ENCODE measurements at places on chromosomes 6 and 20.

GRCh38 chr20:50580842-50581544, 70.8 kb downstream of the PTPN1 start:
- H3K27ac ChIP-seq = no peak overlapping the region
- DNase-seq = no peak
- H3K27me3 ChIP-seq = no peaks in the 10 kb centered on the region
- peaks cover 15% of the 10 kb centered on the region for H3K4me1 ChIP-seq
- no peak overlapping the region for H3K4me3 ChIP-seq

GRCh38 chr6:45808917-45809316, 206.7 kb downstream of the CLIC5 start:
- no peak for DNase-seq
- no peak overlapping the region for H3K27ac ChIP-seq

DNA sequence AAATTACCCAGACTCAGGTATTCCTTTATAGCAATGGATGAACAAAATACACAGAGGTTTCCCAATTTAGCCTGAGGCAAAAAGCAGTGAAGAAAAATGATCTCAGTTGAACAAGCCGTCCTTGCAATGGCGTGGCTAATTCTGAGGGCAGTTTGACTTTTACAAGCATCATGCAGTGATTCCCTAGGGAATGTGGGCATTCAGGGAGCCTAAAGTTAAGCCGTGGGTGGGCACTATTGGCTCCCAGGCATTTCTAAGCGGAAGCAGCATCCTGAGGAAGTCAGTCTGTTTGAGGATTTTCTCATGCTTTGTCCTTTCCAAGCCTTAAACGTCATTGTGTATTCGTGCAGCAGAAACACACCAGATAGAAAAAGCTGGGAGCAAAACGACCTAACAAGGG, 133.9 kb downstream of the MYLK4 start:
- DNase-seq = no peak
- H3K4me3 ChIP-seq = no peak overlapping the region
- H3K36me3 ChIP-seq = no peaks in the 10 kb centered on the region
- H3K27me3 ChIP-seq = peaks cover 20% of the 10 kb centered on the region
- H3K4me1 ChIP-seq = no peaks in the 10 kb centered on the region

DNA sequence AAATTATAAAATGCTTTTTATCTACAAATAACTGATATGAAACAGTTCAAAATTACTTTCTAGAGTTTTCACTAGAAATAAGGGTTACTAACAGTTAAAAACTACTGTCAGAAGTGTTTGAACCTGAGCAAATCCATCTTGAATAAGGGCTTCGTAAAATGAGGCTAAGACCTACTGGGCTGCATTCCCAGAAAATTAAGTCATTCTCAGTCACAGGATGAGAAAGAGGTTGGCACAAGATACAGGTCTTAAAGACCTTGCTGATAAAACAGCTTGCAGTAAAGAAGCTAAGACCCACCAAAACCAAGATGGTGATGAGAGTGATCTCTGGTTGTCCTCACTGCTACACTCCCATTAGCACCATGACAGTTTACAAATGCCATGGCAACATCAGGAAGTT, 93.7 kb downstream of the PLG start:
- H3K4me1 ChIP-seq = no peaks in the 10 kb centered on the region
- H3K27ac ChIP-seq = no peak overlapping the region
- no peak for DNase-seq
- no peaks in the 10 kb centered on the region for H3K36me3 ChIP-seq
- H3K27me3 ChIP-seq = no peaks in the 10 kb centered on the region

- no peak overlapping the region for H3K4me3 ChIP-seq
- H3K4me1 ChIP-seq = no peaks in the 10 kb centered on the region
- DNase-seq = no peak
- H3K27me3 ChIP-seq = no peaks in the 10 kb centered on the region
These were observed 66.5 kb downstream of the ZMYND8 start for GRCh38 chr20:47290008-47290407.

DNA sequence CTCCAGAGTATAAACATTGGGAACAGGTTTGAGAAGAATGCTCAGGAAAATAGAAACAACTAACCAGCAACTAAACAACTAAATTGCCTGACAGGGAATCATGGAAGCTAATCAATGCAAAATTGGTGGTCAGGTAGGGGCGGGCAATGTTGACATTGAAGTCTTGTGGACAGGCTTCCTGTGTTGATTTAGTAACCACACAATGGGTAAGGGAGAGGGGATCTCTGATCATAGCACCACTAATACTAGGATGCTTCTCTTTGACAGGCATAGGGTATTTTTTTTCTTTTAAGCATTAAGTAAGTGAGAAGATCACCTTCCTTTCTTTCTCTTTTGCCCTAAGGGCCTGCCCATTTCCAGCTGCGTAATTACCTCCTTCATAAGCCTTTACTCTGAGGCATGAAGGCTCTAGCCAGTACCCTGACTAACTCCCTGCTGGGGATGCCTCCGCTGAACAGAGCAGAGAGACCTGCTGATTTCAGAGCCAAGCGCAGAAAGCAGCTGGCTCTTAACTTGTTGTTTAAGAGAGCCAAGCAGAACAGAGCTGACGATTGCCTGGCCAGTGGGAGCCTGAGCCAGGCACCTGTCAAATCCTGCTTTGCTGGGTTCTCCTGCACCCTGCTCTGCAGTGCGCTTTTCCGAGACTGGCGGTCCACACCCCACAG, 118.7 kb downstream of the BMP2 start:
- H3K27me3 ChIP-seq = no peaks in the 10 kb centered on the region
- no peaks in the 10 kb centered on the region for H3K36me3 ChIP-seq

DNA sequence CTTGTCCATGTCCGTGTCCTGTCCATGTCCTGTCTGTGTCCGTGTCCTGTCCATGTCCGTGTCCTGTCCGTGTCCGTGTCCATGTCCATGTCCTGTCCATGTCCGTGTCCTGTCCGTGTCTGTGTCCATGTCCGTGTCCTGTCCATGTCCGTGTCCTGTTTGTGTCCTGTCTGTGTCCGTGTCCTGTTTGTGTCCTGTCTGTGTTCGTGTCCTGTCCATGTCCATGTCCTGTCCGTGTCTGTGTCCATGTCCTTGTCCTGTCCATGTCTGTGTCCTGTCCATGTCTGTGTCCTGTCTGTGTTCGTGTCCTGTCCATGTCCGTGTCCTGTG, 55.0 kb upstream of the BHLHE23 start:
- no peak overlapping the region for H3K27ac ChIP-seq
- no peak overlapping the region for H3K4me3 ChIP-seq
- H3K27me3 ChIP-seq = peaks cover 14% of the 10 kb centered on the region
- H3K36me3 ChIP-seq = no peaks in the 10 kb centered on the region

- peaks cover 12% of the 10 kb centered on the region for H3K4me1 ChIP-seq
- no peak overlapping the region for H3K4me3 ChIP-seq
- no peak for DNase-seq
- no peaks in the 10 kb centered on the region for H3K36me3 ChIP-seq
- H3K27me3 ChIP-seq = peaks cover 56% of the 10 kb centered on the region
These were observed 5.8 kb upstream of the TBXT start for GRCh38 chr6:166173281-166173951.

DNA sequence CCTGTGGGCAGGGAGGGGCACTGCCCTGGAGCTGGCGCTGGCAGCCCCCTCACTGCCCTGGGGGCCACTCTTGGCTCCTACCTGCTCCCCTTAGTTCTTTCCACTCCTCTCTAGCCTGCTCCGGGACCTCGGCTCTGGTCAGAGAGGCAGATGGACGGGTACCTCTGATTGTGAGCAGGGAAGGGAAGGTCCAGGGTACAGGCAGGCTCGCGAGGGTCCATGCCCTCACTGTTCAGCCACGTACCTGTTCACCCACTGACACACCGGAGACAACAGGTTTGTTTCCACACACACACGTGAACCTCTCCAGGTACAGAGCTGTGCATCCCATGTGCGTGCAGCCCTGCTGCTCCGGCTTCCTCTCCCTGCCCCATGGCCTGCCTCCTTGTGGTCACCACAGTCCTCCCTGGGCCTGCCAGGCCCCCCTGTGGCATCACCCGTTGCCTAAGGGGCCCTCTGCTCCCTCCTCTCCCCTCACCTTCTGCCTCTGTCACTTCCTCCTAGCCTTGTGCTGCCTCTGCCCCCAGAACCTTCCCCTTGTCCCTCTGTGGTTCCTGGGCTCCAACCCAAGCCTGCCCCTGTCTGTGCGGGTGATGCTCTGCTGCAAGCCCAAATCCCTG, 2.3 kb downstream of the EMILIN3 start:
- no peak overlapping the region for H3K4me3 ChIP-seq
- no peak overlapping the region for H3K27ac ChIP-seq
- H3K36me3 ChIP-seq = peaks cover 18% of the 10 kb centered on the region
- DNase-seq = no peak

GRCh38 chr6:30644769-30645168, 2.2 kb upstream of the C6orf136 start:
- H3K36me3 ChIP-seq = peaks cover 59% of the 10 kb centered on the region
- no peak overlapping the region for H3K4me3 ChIP-seq
- H3K27me3 ChIP-seq = no peaks in the 10 kb centered on the region
- H3K4me1 ChIP-seq = peaks cover 3% of the 10 kb centered on the region
- DNase-seq = no peak

- DNase-seq = no peak
- H3K36me3 ChIP-seq = no peaks in the 10 kb centered on the region
- H3K27me3 ChIP-seq = peaks cover 30% of the 10 kb centered on the region
- no peak overlapping the region for H3K27ac ChIP-seq
- H3K4me1 ChIP-seq = no peaks in the 10 kb centered on the region
- no peak overlapping the region for H3K4me3 ChIP-seq
These were observed 29.4 kb upstream of the ZBP1 start for GRCh38 chr20:57649617-57650015.

- no peak overlapping the region for H3K27ac ChIP-seq
- peak overlapping the region; percentile 66 for H3K4me3 ChIP-seq
- DNase-seq = peak; percentile 90
- no peaks in the 10 kb centered on the region for H3K27me3 ChIP-seq
- no peaks in the 10 kb centered on the region for H3K4me1 ChIP-seq
These were observed 4.2 kb upstream of the PRPH2 start for GRCh38 chr6:42726485-42727086.

- H3K4me3 ChIP-seq = no peak overlapping the region
- H3K27me3 ChIP-seq = no peaks in the 10 kb centered on the region
- H3K27ac ChIP-seq = no peak overlapping the region
- H3K36me3 ChIP-seq = peaks cover 17% of the 10 kb centered on the region
- H3K4me1 ChIP-seq = no peaks in the 10 kb centered on the region
These were observed 92.5 kb downstream of the B3GAT2 start for GRCh38 chr6:70864401-70864800.

- DNase-seq = no peak
- no peaks in the 10 kb centered on the region for H3K36me3 ChIP-seq
- no peak overlapping the region for H3K4me3 ChIP-seq
- no peaks in the 10 kb centered on the region for H3K27me3 ChIP-seq
These were observed 154.5 kb downstream of the MOXD1 start for GRCh38 chr6:132246632-132247270.

- no peaks in the 10 kb centered on the region for H3K27me3 ChIP-seq
- H3K36me3 ChIP-seq = no peaks in the 10 kb centered on the region
- no peaks in the 10 kb centered on the region for H3K4me1 ChIP-seq
- H3K4me3 ChIP-seq = no peak overlapping the region
- no peak overlapping the region for H3K27ac ChIP-seq
- no peak for DNase-seq
These were observed 102.1 kb upstream of the CEP162 start for GRCh38 chr6:84329516-84329915.

- no peaks in the 10 kb centered on the region for H3K27me3 ChIP-seq
- H3K36me3 ChIP-seq = peaks cover 4% of the 10 kb centered on the region
- no peak overlapping the region for H3K27ac ChIP-seq
- DNase-seq = no peak
These were observed 93.1 kb downstream of the CHD6 start for GRCh38 chr20:41524980-41525613.

DNA sequence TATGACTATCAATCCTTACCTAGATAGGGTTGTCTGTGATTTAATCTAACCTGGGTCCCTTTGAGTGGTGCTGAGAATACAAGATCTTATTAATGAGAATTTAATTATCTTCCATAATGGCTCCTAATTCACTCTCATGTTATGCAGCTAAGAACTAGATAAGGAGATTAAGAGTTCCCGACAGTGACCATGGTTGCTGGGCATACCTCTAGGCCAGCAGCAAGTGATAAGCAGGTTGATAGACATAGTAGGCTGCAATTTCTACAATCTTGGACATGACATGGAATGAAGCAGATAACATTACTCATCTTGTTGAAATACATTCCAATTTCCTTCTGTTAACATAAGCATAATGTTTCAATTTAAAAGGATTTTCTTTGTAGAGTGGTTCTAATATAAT, 27.1 kb downstream of the SPACA1 start:
- H3K27ac ChIP-seq = no peak overlapping the region
- no peak overlapping the region for H3K4me3 ChIP-seq

DNA sequence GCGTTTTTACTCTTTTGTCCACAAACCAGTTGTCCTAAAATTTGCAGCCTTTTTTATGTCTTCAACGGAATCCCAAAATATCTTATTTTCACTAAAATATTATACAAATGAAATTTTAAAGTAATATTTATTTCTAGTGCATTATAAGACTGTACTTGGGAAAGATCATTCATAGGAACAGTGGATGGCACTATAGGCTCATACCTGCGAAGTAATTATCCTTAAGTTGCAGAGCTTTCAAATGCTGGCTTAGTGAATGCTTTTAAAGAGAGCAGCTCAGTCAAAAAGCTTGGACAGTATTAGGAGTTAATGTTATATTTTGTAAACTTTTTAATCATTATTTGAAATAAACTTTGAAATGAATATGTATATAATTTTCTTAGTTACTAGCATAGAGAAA, 254.9 kb downstream of the CDKAL1 start:
- H3K4me1 ChIP-seq = peaks cover 3% of the 10 kb centered on the region
- peak; percentile 22 for DNase-seq
- H3K36me3 ChIP-seq = no peaks in the 10 kb centered on the region
- H3K27ac ChIP-seq = no peak overlapping the region

- no peaks in the 10 kb centered on the region for H3K36me3 ChIP-seq
- no peak overlapping the region for H3K4me3 ChIP-seq
- peaks cover 3% of the 10 kb centered on the region for H3K4me1 ChIP-seq
- no peak for DNase-seq
- H3K27ac ChIP-seq = no peak overlapping the region
These were observed 14.8 kb downstream of the C6orf141 start for GRCh38 chr6:49565261-49565660.

- DNase-seq = no peak
- peaks cover 2% of the 10 kb centered on the region for H3K4me1 ChIP-seq
- no peak overlapping the region for H3K27ac ChIP-seq
- no peak overlapping the region for H3K4me3 ChIP-seq
These were observed 1286.0 kb upstream of the GJE1 start for GRCh38 chr6:140846503-140847261.

DNA sequence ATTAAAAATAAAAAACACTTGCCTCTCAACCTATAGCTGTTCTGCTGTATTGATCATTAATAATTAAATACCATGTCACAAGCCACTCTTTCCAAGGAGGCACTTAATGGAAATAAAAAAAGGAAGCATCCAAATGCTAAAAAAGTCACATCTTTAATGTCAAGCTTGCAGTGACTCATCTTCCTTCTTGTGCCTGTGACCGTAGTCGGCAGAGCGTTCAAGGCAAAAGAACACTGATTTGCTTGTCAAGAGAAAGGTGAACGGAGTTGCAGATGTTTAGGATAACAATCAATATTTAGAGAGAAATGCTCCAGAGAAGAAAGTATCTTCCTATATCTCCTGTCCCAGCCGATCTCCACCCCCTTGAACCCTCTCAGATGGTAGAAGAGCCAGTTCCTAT, 341.0 kb upstream of the OPRM1 start:
- H3K4me1 ChIP-seq = no peaks in the 10 kb centered on the region
- H3K27ac ChIP-seq = no peak overlapping the region
- H3K4me3 ChIP-seq = no peak overlapping the region
- no peak for DNase-seq
